ENCODE measurements at places on chromosomes 7 and 10.

GRCh38 chr10:114031073-114031972 is 12.3 kb upstream of the ADRB1 start:
- DNase-seq, result no peak

DNA sequence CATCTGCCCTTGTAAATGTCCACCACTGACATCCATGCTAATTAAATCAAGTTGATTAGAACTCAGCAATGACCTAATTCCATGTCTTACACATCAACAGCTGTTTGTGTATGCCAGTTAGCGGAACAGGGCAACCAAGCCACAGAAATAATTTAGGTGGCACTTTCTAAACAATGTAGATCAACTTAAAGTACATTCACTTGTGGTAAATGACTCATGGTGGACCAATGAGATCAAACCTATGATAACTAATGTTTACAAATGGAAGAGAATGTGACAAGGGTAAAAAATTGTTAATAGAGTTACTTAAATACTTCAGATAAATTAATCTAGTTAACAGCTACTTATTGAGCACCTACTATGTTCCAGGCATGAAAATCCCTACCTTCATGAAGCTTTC is 63.1 kb upstream of the ICA1 start:
- no peak for DNase-seq

GRCh38 chr7:44072364-44073231 is 7.2 kb upstream of the PGAM2 start:
- DNase-seq, result peak; percentile 61

GRCh38 chr10:9615189-9615588 is 1402.5 kb upstream of the CELF2 start:
- DNase-seq, result no peak

DNA sequence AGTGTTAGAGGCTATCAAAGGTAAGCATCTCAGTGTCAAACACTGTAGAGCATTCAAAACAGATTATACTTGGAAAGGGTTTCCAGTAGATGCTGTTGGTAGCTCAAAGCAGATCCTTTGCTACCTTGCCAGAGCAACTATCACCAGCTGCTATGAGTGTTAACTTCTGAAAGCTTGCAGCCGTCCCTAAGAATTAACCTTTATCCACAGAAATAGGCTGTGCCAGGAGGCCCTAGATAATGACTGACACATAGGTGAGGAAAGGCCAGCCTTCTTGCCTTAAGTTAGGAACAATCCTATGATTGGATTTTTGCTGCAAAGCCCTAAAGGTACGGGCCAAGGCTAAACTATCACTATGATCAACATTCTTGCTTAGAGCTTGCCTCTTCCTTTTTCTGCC is 263.2 kb downstream of the DGKB start:
- DNase-seq, result no peak

DNA sequence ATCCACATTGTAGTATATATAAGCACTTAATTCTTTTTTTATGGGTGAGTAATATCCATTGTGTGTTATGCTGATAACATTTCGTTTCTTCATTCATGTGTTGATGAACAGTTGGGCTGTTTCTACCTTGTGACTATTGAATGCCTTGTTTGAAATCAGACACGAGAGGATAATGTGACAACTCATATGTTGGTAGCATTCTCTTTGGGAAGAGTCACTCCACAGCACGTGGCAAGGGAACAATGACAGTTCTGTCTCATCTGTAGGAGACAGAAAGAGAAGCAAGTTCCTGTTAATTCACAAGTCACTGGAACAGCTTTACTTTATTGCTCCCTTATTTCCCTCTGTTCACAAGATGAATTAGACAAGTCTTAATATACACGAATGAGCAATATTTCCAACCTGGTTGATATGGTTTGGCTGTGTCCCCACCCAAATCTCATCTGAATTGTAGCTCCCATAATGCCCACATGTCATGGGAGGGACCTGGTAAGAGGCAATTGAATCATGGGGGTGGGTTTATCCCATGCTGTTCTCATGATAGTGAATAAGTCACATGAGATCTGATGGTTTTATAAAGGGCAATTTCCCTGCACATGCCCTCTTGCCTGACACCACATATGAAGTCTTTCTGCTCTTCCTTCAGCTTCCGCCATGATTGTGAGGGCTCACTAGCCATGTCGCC is 125.3 kb downstream of the SEC23IP start:
- no peak for DNase-seq

GRCh38 chr7:13551503-13551902 is 438.0 kb downstream of the ETV1 start:
- DNase-seq, result no peak

- no peak for DNase-seq
These were observed at the start of gene CRTAC1 for GRCh38 chr10:98030093-98030821. CRTAC1 (minus strand) TSS chr10:98030621; CDS start chr10:98030472, 149 bp downstream.

- DNase-seq, result no peak
These were observed 27.6 kb upstream of the BMS1 start for GRCh38 chr10:42755028-42755451.

- no peak for DNase-seq
These were observed 712.2 kb upstream of the GALNT17 start for GRCh38 chr7:70419526-70420380.
